ENCODE measurements at places on chromosomes 11 and 22.

DNA sequence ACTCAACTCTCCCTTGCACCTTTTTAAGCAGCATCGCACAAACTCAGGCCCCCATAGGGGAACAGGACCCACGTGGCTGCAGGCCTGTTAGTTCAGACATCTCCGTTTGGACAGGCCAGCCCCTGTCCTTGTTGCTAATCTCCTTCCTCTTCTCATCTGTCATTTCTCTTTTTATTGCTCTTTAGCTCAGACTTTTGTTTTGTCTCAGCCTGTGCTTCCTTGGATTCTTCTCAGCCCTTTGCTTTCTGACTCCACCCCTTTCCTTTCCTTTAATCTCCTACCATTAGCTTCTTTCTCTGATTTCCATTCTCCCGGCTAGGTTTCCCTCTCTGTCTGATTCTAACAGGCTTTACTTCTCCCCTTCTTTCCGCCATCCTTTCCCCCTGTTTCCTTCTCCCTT, 68.7 kb downstream of the SCN3B start:
- H3K4me3 ChIP-seq: no peak overlapping the region
- no peak overlapping the region for H3K27ac ChIP-seq
- H3K4me1 ChIP-seq: peaks cover 4% of the 10 kb centered on the region
- DNase-seq: no peak
- H3K27me3 ChIP-seq: no peaks in the 10 kb centered on the region

GRCh38 chr22:17597217-17597616, 31.3 kb downstream of the ATP6V1E1 start:
- DNase-seq: no peak
- no peaks in the 10 kb centered on the region for H3K4me1 ChIP-seq

GRCh38 chr11:64074239-64074638, 38.5 kb downstream of the FLRT1 start:
- H3K36me3 ChIP-seq: no peaks in the 10 kb centered on the region
- no peaks in the 10 kb centered on the region for H3K27me3 ChIP-seq
- H3K4me1 ChIP-seq: no peaks in the 10 kb centered on the region

DNA sequence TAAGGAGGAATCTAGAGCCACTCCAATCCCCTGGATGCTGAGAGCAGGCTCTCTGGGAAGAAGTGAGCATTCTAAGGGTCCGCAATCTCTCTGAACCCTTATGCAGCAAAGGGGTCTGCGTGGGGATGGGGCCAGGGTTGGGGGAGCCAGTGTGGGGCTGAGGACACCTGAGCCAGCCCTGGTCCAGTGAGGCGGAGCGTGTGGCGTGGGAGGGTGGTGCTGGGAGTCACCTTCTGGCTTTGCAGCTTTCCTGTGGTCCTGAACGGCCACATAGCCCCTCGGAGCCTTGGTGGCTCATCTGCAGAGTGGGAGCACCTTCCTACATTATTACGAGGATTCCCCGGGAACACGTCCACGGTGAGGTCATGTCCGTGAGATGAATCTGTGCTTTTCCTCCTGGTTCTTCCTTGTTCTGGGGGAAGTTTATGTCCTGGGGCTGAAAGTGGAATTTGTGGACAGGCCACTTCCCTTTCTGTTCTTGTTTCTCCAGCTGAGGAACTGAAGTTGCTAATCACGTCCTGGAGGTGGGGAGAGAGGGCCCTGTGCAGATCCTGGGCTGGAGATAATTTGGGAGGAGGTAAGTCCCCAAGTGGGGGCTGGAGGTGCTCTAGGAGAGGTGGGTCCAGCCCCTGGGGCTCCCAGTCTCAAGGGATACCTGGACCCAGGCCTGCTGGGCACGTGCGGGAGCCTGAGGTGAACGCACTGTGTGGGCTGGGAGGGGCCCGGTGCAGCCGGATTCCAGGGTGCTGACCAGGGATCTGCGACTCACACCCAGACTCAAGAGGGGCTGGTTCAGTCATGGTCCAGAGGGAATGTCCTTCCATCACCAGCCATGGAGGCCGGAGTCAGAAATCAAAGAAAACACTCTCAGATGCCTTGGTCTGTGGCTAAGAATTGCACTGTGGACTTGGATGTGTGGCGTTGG, 6.1 kb downstream of the MRGPRE start:
- H3K4me3 ChIP-seq: no peak overlapping the region
- peaks cover 12% of the 10 kb centered on the region for H3K4me1 ChIP-seq
- H3K36me3 ChIP-seq: no peaks in the 10 kb centered on the region
- no peaks in the 10 kb centered on the region for H3K27me3 ChIP-seq
- no peak for DNase-seq

DNA sequence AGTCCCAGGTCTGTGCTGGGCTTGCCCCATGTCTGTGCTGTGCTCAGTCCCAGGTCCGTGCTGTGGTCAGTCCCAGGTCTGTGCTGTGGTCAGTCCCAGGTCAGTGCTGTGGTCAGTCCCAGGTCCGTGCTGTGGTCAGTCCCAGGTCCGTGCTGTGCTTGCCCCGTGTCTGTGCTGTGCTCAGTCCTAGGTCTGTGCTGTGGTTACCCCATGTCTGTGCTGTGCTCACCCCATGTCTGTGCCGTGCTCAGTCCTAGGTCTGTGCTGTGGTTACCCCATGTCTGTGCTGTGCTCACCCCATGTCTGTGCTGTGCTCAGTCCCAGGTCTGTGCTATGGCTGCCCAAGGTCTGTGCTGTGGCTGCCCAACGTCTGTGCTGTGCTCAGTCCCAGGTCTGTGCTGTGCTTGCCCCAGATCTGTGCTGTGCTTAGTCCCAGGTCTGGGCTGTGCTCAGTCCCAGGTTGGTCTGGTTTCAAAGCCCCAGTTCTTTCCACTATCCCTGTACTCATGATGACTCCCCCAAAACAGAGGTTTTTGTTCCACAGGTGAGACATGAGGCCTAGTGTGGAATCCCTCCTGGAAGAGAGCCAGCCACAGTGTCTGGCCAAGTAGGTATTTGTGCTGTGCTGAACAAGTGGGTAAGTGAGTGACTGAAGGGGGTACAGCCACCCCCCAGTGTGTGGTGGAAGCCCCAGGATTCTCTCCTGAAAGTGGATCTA, 34.8 kb downstream of the IRAG1 start:
- H3K36me3 ChIP-seq: no peaks in the 10 kb centered on the region
- H3K27ac ChIP-seq: no peak overlapping the region
- no peak for DNase-seq
- H3K4me1 ChIP-seq: peaks cover 26% of the 10 kb centered on the region
- no peaks in the 10 kb centered on the region for H3K27me3 ChIP-seq
